ENCODE measurements at places on chromosomes 11 and 22.
A peak's percentile ranks its signal among the peaks of the same experiment; 100 is the strongest.

GRCh38 chr11:3086114-3086513, 28.9 kb upstream of the CARS1 start:
- no peak for DNase-seq

DNA sequence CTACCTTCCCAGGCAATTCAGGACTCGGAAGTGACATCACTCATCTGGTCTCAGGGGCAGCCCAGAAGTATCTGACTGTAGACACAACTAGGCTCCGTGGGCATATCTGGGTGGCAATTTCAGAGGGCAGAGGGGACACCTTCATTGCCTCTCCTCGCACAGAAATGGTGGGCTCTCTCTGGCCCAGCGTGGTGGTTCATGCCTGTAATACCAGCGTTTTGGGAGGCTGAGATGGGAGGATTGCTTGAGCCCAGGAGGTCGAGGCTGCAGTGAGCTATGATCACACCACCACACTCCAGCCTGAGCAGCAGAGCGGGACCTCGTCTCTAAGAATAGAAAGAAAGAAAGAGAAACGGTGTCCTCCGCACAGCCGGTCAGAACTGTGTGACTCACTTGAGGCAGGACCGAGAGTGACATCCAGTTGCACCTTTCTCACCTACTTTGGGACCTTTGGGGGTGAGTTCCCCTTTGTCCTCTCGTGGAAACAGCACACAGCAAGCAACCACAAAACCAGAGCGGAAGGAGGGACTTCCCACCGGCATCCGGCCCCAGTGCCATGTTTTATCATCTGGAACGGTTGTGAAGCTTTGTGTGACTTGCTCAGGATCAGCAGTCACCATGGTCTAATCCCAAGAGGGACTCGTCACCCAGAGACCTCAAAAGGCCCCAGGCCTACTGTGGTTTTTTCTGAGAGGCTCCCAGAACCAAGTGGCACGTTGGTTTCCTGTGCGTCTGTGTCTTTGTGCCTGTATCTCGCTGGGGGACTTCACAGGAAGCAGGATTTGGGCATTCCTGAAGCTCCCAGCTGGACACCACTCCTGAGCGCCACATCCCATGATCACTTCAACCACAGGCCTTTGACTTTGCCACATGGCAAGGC, 38.4 kb upstream of the EMID1 start:
- peak; percentile 78 for DNase-seq

GRCh38 chr11:94774345-94774744, 6.2 kb downstream of the AMOTL1 start:
- no peak for DNase-seq

DNA sequence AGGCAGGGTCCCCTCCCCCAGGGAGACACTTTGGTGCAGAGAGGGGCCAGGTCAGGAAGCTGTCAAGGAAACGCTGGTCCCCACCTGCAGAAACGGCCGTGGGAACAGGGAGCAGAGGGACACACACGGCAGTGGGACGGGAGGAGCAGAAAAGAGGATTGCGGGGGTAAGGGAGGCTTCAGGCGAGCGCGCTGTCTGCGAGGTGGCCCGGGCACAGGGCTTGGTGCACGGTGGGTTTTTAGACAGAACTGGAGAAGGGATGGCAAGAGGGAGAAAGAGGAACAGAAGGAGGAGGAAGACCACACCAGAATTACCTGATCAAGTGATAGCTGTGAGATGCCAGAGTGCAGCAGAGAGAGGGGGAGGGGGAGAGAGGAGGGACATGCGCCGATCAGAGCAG, 6.0 kb upstream of the KLHL35 start:
- no peak for DNase-seq

DNA sequence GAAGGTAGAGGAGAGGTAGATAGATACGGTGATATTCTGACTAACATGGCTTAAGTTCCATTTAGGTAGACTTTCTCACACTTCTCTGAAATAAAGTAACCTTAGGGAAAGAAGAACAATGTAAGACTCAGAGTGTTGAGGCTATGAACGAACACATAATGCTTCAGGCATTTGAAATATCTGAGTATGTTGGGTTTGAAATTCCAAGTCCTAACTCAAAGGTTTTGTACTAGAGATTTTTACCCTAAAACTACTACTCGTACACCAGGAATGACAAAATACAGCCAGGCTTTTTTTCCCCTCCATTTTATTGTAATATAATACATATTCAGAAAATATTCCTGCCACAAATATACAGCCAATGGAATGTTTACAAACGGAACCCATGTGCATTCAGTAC, 592.6 kb downstream of the ETS1 start:
- DNase-seq = no peak

DNA sequence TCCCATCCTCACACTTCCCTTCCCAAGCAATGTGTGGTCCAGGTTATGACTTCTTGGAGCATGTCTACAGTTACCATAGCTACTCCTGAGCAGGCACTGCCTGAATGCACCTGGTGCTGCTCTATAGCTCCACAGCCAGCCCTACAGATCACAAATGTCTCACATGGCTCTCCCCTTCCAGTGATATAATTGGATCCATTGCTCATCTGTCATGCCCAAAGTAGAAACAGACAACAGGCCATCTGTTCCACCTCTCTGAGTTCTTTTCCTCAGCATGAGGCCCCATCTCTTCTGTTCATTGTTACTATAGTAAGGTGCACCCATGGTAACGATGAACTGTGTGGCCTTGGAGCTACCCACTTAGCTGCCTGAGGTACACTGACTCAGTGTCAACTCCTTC, 320.3 kb upstream of the ZC3H12C start:
- no peak for DNase-seq

DNA sequence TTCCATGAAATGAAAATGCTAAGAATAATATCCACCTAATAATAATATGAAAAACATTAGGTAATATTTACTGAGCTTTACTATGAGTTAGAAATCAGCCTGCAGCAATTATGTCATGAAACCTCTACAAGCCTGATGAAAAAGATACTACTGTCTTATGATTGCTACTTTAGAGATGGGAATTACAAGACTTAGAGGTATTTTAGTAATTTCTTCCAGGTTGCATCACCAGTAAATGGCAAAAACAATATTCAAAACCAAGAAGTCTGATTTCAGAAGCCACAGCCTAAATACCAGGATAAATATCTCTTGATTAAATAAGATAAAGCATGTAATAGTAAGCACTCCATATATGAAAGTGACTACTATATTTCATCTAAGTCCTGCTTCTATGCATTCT, 13.8 kb downstream of the OR5B21 start:
- no peak for DNase-seq

Data from stimulated activated effector memory CD8-positive, alpha-beta T cell treated with anti-CD3 and anti-CD28 coated beads, Interleukin-12 subunit alpha, Interleukin-12 subunit beta, amount 100 ng/mL, for 72 hours (primary cell).